CD8-positive, alpha-beta memory T cell (primary cell): ENCODE measurements at places on chromosomes 7 and 10.

GRCh38 chr10:103757531-103758293 lies 97.7 kb downstream of the SH3PXD2A start:
- peak; percentile 39 for DNase-seq

DNA sequence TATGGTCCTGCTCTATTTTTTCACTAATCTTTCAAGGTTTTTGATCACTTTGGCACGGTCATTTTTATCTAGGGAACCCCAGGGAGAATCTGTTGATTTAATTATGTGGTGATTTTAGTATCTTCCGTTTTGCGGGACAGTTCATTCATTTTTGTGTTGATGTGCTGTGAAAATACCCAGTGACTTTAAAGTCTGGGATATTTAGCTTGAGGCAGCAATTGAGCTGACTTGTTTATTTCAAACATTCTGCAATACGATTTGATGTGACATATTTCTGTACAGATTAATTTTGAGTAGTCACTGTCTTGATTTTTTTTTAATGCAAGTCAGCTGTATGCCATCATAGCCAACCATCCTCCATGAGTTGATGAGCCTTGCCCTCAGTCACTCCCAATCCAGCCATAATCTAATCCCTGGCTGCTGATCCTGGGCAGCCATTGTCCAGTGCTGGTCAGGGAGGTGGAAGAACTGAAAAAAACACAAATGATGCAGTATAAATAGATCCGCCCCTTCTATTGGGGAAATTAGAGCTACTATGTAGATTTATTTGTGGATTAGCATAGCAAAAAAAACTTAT lies 183.4 kb downstream of the CCSER2 start:
- DNase-seq, result no peak

DNA sequence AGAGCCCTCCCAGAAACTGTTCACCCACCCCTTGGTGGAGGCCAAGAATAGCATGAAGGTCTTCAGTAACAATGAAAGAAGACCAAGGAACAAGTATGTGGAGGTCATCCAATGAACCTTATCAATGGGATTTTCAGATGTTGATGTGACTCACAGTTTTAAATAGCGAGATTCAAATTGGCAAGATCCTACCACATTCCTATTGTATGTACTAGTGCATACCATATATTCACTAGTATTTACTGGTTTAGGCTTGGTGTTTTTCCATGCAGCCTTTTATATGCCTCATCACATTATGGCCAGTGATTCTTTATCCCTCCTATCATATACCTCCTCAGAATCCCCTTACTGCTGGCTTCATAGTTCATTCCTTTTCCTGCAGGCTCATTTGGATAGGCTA lies 54.4 kb downstream of the ITGB8 start:
- DNase-seq, result no peak

- no peak for DNase-seq
These were observed 240.3 kb downstream of the RNLS start for GRCh38 chr10:88342733-88343310.

DNA sequence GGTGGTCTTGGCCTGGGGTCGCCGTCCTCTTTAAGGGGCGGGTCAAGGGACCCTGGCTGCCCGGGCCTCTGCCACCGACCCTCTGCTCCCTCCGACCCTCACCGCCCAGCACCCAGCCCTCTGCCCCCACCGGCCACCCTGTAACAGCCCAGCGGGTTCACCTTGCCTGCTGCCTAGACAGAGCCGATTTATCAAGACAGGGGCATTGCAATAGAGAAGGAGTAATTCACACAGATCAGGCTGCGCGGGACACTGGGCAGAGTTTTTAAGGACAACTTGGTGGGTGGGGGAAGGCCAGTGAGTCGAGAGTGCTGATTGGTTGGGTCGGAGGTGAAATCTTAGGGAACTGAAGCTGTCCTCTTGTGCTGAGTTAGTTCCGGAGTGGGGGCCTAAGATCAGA lies 779 bp upstream of the ADCK2 start:
- DNase-seq, result no peak

- DNase-seq, result no peak
These were observed 105.7 kb upstream of the PLXNA4 start for GRCh38 chr7:132681951-132682350.

DNA sequence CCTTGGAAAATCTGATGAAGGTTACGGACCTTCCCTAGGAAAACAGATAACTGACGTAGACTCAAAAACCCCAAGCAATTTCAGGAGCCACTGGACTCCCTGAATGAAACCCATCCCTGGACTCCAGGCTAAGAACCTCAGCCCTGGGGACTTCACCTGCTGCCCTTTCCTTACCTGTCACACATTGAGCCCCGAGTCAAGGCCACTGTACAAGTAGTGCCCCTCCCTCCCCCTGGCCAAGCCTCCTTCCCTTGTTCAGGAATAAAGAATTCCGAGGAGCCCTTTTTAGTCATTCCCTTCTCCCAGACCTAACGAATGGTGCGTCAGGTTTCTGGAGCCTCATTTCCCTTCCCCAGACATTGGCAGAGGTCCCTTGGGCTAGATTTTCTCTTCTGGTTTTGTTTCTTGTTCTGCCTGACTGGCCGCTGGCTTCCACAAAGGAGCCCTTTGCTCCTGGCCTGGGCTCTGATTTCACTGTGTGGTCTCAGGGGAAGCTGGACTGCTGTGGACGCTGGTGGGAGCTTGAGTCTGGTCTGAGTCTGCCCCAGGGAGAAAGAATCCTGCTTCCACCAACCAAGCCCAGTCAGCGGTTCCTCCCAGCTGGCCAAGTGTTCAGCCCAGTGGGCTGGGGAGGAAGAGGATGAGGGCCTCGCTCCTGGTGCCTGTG lies 31.7 kb downstream of the ZNF775 start:
- DNase-seq, result no peak

DNA sequence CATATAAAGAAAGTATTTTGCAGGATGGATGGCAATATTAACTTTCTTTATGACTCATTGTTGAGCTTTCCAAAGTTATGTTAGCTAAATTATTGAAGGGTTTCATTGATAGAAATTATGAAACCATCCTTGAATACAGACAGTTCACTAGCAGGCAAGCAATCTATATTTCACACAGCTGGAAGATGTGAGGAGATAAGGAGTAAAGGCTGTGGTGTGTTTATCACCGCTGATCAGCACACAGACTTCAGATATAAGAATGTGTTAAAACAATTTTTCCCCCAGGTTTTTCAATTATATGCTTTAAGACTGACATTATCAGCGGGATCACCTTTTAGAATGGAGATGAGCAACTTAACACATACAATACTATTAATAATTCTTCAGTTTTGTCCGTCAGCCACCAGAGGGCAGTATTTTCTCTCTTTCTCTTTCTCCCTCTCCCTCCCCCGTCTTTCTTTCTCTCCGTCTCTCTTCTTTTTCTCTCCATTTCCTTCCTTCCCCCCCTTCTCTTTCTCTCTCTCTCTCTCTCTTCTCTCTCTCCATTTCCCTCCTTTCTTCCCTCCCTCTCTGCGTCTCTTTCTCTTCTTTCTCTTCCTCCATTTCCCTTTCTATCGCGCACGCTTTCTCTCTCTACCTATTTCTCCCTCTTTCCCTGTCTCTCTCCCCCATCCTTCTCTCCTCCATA lies 62.9 kb upstream of the FAM171A1 start:
- peak; percentile 13 for DNase-seq

DNA sequence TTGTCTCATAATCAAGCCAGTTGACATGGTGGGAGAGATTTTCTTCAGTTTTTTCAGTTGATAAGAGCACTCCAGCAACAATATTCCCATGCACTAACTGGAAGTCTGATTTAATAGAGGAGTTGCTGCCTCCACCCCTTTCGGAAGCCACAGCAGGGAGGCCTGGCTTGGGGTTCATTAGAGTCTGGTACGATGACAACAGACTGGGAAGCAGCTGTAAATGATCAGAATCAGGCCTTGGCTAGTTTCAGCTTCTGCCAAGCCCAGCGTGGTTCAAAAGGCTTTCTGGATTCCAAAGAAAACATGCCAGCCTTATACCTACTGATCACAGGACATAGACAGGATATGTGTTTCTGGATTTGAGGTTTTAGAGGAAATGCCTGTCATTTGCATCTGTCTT lies 274.0 kb downstream of the CSTF2T start:
- no peak for DNase-seq

DNA sequence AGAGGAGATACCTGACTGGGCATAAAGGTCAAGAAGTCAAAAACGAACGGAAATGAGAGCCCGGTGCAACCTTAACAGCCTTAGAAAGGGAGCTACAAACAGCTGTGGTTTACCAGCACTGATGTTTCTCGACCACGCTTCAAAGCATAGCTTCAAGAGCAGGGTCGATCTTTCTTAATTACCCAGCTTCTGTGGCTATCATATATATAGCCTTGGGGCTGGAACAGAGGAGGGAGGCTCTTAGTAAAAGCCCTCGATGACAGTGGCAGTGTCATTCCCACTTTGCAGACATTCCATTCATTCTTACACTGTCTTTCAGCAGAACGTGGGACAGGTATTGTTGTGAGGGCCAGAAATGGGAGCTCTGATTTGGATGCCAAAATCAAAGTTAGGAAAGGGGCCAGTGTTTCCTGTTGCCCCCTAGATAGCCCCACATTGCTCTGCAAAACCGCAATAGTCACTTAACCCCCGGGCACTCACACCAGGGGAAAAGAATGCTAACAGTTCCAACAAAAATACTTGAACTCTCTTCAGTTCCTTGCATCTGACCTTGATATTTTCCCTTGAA lies 141.5 kb downstream of the MTPAP start:
- no peak for DNase-seq

DNA sequence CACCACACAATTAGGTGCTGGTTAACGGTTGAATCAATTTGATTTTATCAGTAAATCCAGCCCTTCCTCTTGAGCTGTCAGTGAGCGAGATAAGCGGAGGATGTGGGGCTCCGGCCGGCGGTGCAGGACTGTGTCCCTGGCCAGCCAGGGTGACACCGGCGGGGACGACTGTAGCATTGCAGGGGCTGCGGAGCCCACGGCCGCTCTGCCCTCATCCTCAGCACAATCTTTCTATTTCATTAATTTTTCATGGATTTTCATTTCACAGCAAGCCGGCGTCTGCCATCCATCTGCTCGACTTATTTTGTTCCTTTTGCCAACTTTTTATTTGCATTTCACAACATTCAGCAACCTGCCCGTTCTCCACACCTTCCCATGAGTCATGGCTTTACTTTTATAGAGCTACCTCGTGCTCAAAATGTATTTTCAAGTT lies 4.7 kb downstream of the ADARB2 start:
- no peak for DNase-seq

- DNase-seq, result no peak
These were observed 35.0 kb downstream of the ENTPD1 start for GRCh38 chr10:95790982-95791381.

GRCh38 chr10:122176232-122177213 lies 94.6 kb upstream of the BTBD16 start:
- no peak for DNase-seq

DNA sequence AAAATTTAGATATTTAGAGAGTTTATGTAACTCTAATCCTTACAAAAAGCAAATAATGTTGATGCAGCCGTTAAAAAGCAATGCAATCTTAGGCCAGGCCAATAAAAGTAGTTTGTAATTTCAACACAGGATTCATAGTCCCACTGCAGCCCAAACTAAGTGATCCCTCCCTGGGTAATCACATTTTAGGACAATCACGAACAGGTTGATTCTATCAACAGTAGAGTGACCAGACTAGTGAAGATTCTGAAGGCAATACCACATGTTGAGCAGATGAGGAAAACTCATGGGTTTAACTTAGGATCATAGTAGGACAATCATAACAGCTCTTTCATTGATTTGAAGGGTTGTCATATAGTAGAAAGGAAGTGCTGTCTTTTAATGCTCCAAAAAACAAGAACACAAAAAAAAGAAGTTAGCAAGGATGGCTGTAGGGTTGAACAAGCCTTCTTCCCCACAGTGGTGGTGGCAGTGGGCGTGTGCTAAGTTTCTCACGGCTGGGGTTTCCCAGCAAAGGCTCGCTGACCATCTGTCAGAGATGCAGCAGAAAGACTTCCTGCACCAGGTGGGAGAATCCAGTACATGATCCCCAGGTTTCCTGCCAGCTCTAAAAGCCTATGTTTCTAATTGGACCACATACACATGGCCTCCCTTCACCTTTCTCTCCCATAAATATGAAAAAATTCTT lies 212.2 kb downstream of the CHRM2 start:
- no peak for DNase-seq

DNA sequence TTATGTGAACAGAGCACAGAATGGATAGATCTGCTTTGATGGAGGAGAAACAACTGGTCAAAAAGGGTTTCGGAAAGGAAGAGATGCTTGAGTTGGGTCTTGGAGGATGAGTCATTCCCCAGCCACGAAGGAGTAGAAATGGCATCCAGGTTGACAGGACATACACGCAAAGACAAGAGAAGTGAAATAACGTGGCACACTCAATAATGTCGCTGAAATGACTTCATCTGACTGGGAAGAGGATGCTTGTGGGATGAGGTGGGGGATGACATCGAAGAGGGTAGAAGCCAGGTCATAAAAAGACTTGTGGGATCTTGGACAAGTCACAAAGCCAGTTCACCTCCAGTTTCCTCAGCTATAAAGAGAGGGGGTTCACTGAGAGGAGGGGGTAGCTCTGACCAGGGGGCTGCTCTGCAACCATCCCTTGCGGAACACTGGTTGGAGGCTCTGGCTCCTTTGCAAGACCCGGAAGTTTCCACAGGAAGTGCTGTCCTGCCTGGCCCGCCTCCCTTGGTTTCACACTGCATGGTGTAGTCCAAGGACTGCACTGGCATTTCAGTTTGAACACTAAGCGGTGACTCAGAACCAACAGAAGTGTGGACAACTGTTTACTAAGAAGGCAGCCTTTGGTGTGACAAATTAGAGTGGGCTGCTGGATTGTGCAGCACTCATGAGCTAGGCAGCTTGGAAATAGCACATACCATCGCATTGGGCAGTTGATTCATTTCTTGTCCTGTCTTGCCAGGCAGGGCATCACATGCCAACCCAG lies 189.9 kb upstream of the ADO start:
- DNase-seq, result no peak

GRCh38 chr7:18667466-18667865 lies 171.9 kb downstream of the HDAC9 start:
- no peak for DNase-seq

DNA sequence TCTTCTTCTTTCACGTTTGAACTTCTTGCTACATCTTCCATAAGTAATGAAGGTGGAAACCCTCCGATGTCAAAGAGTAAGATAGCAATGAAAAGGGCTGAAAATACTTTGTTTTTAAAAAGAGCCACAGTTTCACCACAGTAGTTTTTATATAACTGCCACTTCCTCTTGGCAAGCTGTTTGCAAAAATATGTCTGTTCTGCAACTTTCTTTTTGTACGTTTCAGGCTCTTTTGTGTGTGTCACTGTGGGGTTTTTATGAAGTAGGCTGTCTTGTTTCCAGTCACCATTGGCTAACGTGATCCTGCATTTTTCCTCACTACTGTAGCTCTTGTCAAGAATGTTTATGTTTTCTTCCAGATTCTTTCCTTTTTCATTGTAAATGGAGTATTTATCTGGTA lies 55.6 kb downstream of the SLC16A9 start:
- no peak for DNase-seq

DNA sequence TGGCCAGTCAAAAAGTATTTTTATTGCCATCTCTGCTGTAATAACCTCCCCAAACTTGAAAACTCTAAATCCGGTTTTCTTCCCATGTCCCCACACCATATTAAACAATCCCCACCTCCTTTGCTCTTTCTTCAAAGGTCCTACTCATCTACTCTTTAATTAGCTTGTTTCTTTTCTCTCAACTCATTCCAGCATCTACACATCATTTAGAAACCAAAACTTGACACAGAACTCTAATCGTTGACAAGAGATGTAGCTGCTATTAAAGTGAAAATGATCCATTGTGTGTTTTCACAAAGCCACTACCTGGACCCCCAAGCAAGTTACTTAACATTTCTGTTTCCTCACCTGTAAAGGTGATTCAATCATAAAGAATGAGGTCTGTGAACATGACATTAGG lies 436.3 kb upstream of the NPVF start:
- no peak for DNase-seq

- DNase-seq, result no peak
These were observed 132.6 kb downstream of the NXPH1 start for GRCh38 chr7:8566016-8566415.
